ENCODE measurements at places on chromosomes 7 and 10. TPM values are rescaled to one million over a fixed set of nuclear protein-coding genes. Genes with fewer than 3 reads are reported as not detected.

Gene GNAT3
- total RNA-seq: not detected

Gene FKBP6
- total RNA-seq: not detected

Gene PRLHR
- not detected for total RNA-seq

Gene ZWINT
- 2.2 TPM for total RNA-seq

Gene EGR2
- 2.2 TPM for total RNA-seq

Gene SLC35B4
- 10.7 TPM for total RNA-seq

DNA sequence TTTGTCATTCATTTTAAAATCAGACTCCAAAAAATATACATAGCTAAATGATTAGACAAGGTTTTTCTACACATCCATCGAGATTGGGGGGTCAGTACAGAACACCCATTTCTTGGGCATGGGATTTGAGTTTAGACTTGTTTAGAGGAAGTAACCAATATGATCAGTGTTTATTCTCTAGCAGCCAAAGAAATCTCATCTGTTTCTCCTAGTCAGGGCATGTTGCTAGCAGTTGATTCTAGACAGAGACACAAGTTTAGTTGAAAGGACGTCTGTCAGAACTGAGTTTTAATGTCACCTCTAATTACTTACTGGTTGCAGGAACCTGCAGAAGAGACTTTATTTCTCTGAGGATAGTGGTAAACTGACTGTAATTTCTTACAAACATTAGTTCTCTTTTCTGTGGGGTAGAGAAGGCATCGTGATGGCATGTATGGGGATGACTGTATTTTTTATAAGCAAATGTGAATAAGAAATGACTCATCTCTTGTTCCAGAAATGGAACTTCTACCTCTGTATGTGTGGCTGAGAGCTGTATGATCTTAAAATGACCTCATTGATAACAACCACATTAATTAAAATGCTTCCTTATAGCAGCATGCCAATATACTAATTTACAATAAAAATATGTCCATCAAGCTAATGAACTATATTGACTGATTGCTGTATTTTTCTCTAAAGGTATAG lies 30.6 kb upstream of the RHOBTB1 start:
- H3K36me3 ChIP-seq: no peaks in the 10 kb centered on the region
- no peak overlapping the region for H3K27ac ChIP-seq
- H3K4me3 ChIP-seq: no peak overlapping the region
- DNase-seq: no peak
- H3K27me3 ChIP-seq: no peaks in the 10 kb centered on the region

GRCh38 chr7:98233219-98234070 lies 18.6 kb downstream of the TECPR1 start:
- no peaks in the 10 kb centered on the region for H3K4me1 ChIP-seq
- H3K36me3 ChIP-seq: peaks cover 21% of the 10 kb centered on the region
- no peaks in the 10 kb centered on the region for H3K27me3 ChIP-seq
- no peak overlapping the region for H3K4me3 ChIP-seq
- DNase-seq: no peak

DNA sequence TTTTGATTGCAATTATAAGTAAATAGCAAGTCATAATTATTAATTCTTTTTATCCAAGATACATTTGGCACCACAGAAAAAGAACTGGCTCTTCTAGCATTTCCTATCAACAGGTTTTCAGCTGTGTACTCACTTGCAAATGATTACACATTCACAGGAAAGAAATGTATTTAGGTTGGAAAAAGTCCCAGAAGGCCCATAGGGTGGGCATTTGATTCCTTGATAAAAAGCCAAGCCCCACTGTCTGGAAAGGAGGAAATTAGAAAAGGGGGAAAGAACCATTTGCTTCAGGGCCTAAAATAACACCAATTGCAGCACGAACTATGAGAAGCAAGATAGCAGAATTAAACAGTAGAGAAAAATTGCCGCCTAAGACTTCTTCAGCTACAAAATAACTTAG lies 80.8 kb upstream of the COL1A2 start:
- no peaks in the 10 kb centered on the region for H3K27me3 ChIP-seq
- H3K4me1 ChIP-seq: no peaks in the 10 kb centered on the region
- no peak for DNase-seq
- H3K4me3 ChIP-seq: no peak overlapping the region
- H3K27ac ChIP-seq: no peak overlapping the region

GRCh38 chr7:30178748-30179436 lies 44.1 kb downstream of the MTURN start:
- no peak overlapping the region for H3K27ac ChIP-seq
- no peak for DNase-seq
- H3K4me3 ChIP-seq: no peak overlapping the region
- no peaks in the 10 kb centered on the region for H3K36me3 ChIP-seq

DNA sequence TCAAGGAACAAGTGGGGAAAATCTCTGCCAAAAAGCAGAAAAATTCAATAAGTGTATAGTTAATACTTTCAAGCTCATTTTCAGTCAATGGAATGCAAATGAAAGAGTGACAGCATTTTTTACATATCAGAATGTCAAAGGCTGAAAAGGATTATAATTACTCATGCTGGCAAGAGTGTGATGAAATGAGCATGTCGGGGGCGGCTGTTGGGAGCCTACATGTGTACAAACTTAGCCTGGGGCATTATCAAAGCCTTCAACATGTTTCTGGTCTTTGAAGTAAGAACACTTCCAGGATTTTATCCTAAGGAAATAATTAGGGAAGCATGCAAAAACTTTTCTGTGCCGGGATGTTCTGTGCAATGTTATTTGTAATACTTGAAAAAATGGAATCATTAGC lies 221.7 kb upstream of the LYZL1 start:
- H3K4me1 ChIP-seq: no peaks in the 10 kb centered on the region
- H3K36me3 ChIP-seq: no peaks in the 10 kb centered on the region
- no peak overlapping the region for H3K4me3 ChIP-seq
- DNase-seq: no peak
- H3K27ac ChIP-seq: no peak overlapping the region

- no peaks in the 10 kb centered on the region for H3K27me3 ChIP-seq
- no peak for DNase-seq
- H3K4me3 ChIP-seq: no peak overlapping the region
- no peaks in the 10 kb centered on the region for H3K36me3 ChIP-seq
- no peak overlapping the region for H3K27ac ChIP-seq
These were observed 122.1 kb downstream of the LRMDA start for GRCh38 chr10:75553550-75553949.

GRCh38 chr10:97378933-97379921 lies 21.9 kb downstream of the RRP12 start:
- no peak overlapping the region for H3K4me3 ChIP-seq
- H3K4me1 ChIP-seq: no peaks in the 10 kb centered on the region
- no peak for DNase-seq
- H3K36me3 ChIP-seq: no peaks in the 10 kb centered on the region
- no peak overlapping the region for H3K27ac ChIP-seq
- no peaks in the 10 kb centered on the region for H3K27me3 ChIP-seq

DNA sequence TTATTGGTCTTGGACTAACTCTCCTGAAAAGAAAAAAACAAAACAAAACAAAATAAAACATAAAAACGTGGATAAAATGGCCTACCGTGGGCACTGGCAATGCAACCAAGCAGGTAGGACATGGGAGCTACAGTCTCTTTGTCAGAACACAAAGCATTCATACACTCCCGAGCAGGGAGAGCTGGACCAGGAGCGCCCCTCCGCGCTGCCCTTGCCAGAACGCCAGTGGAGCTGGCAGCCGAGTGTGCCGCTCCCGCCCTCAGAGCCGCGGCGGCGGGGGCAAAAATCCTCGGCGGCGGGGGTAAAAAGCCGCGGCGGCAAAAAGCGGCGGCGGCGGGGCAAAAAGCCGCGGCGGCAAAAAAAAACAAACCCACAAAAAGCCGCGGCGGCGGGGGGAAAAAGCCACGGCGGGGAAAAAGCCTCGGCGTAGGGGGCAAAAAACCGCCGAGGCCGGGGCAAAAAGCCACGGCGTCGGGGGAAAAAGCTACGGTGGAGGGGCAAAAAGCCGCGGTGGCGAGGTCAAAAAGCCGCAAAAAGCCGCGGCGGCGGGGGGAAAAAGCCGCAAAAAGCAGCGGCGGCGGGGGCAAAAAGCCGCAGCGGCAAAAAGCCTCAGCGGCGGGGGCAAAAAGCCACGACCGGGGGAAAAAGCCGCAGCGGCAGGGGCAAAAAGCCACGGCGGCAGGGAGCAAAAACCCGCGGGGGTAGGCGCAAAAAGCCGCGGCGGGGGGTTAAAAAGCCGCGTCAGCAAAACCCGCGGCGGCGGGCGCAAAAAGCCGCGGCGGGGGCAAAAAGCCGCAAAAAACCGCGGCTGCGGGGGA lies 418.1 kb downstream of the ZNF716 start:
- H3K4me1 ChIP-seq: no peaks in the 10 kb centered on the region
- H3K27me3 ChIP-seq: no peaks in the 10 kb centered on the region
- H3K36me3 ChIP-seq: no peaks in the 10 kb centered on the region
- no peak overlapping the region for H3K4me3 ChIP-seq
- H3K27ac ChIP-seq: no peak overlapping the region

DNA sequence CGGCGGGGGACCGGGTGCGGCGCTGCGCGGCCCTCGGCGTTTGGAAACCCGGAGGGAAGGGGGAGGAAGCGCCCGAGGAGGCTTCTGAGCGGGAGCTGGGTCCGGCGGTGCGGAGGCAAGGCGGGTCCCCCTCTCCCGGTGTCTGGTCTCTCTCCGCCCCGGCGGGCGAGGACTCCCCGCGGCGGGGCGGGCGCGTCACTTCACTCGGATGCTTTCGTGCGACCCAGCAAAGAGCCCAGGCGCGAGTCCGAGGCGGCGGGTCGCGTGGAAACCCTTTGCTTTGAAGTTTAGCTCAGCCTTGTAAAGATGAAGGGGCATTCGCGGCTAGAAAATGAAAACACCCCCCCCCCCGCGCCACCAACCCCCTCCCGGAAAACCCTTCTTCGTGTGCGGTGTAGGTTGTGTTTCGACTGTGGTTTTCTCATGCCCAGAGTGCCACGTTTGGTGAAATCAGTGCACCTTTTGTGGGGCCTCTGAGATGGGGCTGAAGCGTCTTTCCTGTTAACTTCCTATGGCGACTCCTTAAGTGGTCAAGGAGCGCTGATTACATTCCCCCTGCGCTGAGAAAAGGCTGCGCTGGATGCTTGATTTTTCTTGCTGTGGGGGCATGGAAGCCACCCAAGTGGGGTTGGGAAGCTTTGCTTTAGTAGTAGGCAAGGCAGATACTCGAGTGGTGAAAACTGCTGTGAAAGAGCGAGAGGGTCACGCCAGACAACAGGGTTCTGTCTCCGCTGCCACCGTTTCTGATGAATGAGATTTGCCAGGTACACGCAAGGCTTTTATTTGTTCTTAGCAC lies 876 bp downstream of the GNAI1 start:
- no peak for DNase-seq
- H3K36me3 ChIP-seq: no peaks in the 10 kb centered on the region
- no peak overlapping the region for H3K4me3 ChIP-seq
- H3K4me1 ChIP-seq: no peaks in the 10 kb centered on the region

DNA sequence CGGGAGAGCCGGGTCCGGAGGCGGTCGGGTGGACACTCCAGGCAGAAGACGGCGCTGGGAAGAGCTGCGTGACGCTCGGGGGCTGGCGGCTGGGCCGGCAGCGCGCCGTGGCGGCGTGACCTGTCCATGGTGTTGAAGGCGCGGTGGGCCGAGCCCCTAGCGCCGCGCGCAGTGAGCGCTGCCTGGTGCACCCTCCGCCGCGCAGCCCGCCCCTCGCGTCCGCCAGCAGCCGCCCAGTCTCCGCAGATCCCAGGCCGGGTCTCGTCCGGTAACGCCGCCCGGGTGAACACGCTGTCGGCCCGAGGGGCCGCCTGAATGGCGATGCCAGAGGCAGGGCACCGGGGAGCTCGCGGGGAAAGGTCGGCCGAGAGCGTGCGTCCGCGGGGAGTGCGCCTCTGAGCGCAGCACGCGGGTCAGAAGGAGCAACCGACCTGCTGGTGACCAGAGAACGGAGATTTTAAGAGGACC lies 657 bp upstream of the TMEM178B start:
- peaks cover 17% of the 10 kb centered on the region for H3K27me3 ChIP-seq
- peaks cover 24% of the 10 kb centered on the region for H3K4me1 ChIP-seq
- H3K36me3 ChIP-seq: no peaks in the 10 kb centered on the region
- peak; percentile 22 for DNase-seq

GRCh38 chr10:27536437-27536836 lies 32.3 kb downstream of the RAB18 start:
- peaks cover 28% of the 10 kb centered on the region for H3K36me3 ChIP-seq
- no peak overlapping the region for H3K27ac ChIP-seq
- peaks cover 21% of the 10 kb centered on the region for H3K4me1 ChIP-seq

DNA sequence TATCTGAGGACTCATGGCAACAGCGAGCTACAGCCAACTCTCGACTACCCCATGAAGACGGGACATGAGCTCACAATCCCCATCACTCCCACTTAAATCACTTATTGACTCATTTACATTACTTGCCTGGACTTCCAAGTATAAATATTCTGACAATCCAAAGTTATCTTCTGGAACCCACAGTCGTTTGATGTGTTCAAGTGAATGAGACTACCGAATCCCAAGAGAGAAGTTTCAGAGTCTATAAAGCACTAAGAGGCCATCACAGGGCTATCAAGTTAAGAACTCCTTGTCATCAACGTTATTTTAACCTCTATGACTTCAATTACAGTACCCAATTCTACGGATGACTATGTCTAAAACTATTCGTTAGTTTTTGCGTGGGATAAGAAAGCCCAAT lies 11.5 kb upstream of the ANAPC16 start:
- DNase-seq: no peak
- H3K27ac ChIP-seq: no peak overlapping the region
- H3K4me3 ChIP-seq: no peak overlapping the region

- H3K4me3 ChIP-seq: no peak overlapping the region
- no peaks in the 10 kb centered on the region for H3K4me1 ChIP-seq
- DNase-seq: no peak
- H3K27ac ChIP-seq: no peak overlapping the region
- H3K36me3 ChIP-seq: no peaks in the 10 kb centered on the region
These were observed 123.8 kb upstream of the SLC26A5 start for GRCh38 chr7:103569621-103570305.

- no peak for DNase-seq
- H3K27ac ChIP-seq: no peak overlapping the region
- H3K4me3 ChIP-seq: no peak overlapping the region
These were observed 14.5 kb downstream of the LIMK1 start for GRCh38 chr7:74097937-74098614.

GRCh38 chr7:46229409-46229808 lies 308.3 kb upstream of the IGFBP3 start:
- no peaks in the 10 kb centered on the region for H3K4me1 ChIP-seq
- no peak overlapping the region for H3K4me3 ChIP-seq
- H3K27me3 ChIP-seq: no peaks in the 10 kb centered on the region
- DNase-seq: no peak
- no peak overlapping the region for H3K27ac ChIP-seq

DNA sequence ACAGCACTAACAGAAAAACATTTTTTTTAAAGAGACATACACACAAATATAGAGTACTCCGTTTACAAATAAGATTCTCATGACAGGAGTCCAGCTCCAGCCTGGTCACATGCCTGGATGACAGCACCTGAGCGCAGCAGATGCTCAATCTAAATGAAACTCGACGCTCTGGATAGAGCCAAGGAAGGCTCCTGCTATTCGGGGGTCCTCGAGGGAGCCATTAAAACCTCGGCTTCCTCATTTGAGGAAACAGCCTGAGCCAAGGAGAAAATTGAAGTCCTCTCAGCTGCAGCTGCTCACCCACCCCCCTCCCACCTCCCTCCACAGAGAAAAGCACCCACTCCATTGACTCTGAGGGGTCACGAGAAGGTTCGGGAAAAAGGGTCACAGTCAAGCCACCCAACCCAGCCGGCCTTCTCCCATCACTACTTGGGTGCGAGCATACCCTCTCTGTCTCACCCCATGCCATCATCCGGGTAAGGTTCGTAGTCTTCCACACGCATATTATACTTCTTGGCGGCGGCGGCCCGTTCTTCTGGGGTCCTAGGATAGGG lies 673 bp downstream of the NDUFB8 start:
- no peaks in the 10 kb centered on the region for H3K27me3 ChIP-seq
- peak; percentile 12 for DNase-seq
- H3K4me3 ChIP-seq: peak overlapping the region; percentile 87
- H3K36me3 ChIP-seq: peaks cover 29% of the 10 kb centered on the region
- peak overlapping the region; percentile 90 for H3K27ac ChIP-seq

Data from CD4-positive, alpha-beta memory T cell (primary cell).